ENCODE measurements at places on chromosomes 12 and 14. TPM values are rescaled to one million over a fixed set of nuclear protein-coding genes. Genes with fewer than 3 reads are reported as not detected.

The RNASE7 gene
- polyA plus RNA-seq: 0.55 TPM

The GPR68 gene
- polyA plus RNA-seq: 3.1 TPM

The FAIM2 gene
- 3.5 TPM for polyA plus RNA-seq

The KRT74 gene
- not detected for polyA plus RNA-seq

The SPTB gene
- polyA plus RNA-seq: 15.4 TPM

The CCDC175 gene
- 1.3 TPM for polyA plus RNA-seq

The TRPV4 gene
- 16.5 TPM for polyA plus RNA-seq

The TBX5 gene
- not detected for polyA plus RNA-seq

DNA sequence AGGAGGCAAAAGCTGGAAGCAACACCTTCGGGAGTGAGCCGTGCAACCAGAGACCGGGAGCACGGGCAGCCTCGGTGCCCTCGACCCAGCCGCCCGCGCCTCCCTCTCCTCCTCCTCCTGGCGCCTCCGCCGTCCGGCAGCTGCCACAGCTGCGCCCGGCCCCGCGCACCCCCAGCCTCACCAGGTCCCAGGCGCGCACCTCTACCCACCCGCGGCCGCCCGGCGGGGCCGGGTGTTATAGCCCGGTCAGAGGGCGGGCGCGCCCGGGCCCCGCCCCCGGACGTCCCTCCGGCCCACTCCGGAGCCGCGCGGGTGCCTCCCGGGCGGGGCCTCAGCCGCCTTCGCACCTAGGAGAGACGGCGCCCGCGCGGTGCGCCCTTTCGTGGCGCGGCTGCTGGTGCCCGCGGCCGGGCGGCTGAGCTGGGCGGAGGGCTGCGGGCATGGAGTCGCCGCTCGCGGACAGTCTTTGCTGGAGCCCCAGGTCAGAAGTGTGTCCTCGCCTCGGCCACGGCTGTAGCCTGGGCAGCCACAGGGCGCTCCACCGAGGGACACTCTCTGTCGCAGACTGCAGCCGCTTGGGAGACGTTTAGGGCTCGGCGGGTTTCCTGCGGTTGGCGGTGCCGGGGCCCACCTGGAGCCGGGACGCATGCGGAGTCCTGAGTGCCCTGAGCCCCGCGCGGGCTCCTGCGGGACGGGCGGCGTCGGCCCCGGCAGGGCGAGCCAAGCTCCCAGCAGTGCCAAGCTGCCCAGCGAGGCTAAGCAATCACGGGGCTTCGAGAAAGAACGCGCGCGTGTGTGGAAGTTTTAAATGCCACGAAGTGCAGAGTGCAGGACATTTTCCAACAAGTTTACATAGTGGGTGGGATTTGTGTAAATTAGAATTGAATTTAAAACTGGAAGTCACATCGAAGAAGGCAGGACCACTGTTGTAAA is at the start of gene CPM:
TSS of gene CPM (minus strand) at position 211 of the 933 bp plus-strand sequence. CDS start 334 bp downstream, outside the sequence.
- DNase-seq: peak; percentile 59

DNA sequence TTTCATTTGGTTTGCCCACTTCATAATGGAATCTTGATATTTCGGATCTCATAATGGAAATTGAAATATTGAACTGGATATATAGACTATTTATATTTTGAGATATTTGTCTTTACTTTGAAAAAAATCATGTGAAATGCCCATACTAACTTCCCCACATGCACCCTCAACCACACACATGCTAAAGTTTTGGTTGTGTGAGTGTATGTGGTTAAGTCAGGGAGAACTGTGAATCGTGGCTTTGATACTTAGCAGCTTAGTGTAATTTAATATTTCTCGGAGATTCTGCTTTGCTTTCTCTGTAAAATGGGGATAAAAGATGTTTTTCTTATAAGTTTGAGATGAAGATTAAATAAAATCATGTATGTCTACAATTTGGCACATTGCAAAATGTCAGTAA is 162.1 kb downstream of the OTOGL start:
- no peak for DNase-seq

- DNase-seq: no peak
Measured at GRCh38 chr12:123113026-123113425, 37.9 kb downstream of the PITPNM2 start.

DNA sequence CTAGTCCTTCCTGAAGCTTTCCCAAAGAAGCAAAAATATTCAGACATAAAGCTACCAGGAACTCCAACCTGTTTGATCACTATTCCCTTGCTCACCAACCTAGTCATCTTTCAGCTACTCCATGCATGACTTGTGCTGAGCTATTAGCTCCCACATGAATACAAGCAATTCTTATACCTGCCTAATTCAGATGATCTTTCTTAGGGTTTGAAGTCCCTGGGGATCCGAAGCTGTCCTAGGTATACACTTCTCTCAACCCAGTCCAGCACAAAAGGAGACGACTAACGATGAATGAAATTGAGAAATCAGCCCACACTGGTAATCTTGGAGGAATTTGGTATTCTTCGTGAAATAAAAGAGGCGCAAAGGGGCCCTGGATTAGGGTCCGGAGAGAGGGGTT is 631 bp upstream of the PTGR2 start:
- no peak for DNase-seq

DNA sequence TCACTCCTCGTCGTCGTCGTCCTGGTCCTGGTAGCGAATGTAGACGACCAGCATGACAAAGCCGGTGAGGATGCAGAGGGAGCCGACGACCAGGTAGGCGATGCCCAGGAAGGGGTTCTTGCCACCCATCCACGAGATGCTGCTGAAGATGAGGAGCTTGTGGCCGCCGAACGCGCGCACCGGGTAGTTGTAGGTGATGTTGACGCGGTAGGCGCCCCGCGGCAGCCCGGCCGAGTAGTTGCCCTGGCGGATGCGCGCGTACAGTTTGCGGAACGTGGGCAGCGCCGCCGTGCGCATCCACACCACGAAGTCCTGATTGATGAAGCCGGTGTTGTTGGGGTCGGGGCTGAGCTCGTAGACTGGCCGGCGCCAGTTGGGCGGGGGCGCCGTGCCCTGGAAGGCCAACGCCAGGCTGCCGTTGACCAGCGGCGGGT is 1.0 kb downstream of the TMEM30B start:
- no peak for DNase-seq

DNA sequence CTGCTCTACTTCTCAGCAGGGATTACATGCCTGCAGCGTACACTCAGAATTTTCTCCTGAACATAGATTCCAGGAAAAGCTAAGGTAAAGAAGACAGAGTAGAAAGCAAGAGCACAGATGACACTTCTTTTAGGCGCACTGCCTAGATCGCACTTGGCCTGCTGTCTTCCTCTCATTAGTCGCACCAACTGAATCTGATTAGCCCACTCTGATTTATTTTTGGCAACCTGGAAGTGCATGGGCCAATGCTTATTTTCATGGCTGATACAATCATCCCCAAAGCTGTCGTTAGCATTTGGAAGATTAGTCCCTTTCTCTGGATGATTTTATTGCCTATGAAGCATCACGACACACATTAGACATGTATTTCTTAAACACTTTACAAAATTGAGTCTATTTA is 152.5 kb downstream of the PTPRO start:
- DNase-seq: no peak

DNA sequence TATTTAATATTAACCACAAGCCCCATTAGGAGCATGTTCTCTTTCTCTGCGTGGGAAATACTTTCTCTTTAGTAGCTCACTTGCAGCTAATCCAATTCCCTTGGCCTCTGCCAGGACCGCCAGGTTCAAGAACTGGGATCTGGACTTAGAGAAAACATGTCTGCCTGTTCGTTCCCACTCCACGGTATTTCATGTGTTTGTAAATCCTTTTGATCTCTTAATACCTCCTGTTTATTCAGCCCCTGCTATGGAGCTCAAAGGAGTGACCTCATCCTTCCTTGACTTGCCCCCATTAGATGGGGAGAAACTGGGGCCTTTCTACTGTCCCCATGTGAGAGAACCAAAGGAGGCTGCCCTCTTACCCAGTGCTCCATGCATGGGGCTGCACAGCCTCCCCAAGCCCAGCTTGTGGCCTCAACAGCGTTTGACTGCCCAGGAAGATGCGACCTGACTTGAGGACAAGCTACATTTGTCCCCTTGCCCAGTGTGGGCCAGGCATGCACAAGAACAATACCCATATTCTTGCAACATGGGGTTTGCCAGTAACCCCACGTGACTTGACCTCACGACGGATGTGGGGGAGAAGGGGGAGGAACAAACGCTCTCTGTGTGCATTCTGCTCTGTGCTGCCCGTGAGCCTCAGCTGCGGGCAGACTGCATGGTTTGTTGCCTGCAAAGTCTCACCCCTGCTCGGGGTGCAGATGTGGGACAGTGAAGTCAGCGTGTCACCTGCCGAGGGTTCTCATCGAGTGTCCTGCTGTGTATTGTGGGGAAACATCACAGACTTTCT is 30.3 kb downstream of the CD9 start:
- DNase-seq: no peak

DNA sequence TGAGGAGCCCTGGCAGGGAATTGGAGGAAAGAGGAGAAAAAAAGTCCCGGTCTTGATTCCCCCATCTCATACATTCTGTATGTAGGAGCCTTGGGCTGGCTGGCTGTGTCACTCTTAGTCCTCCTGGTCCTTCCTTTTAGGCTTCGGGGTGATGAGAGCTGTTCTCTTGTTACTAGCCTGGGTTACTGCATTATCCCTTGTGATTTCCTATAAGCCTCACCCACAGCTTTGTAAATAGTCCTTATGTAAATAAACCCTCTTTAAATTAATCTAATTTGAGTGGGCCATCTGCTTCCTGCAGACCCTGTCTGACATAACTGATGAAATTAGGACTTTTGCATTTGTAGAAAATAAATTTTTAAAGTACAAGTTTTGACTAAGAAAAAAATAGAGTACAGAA is 19.2 kb downstream of the DNM1L start:
- DNase-seq: no peak

DNA sequence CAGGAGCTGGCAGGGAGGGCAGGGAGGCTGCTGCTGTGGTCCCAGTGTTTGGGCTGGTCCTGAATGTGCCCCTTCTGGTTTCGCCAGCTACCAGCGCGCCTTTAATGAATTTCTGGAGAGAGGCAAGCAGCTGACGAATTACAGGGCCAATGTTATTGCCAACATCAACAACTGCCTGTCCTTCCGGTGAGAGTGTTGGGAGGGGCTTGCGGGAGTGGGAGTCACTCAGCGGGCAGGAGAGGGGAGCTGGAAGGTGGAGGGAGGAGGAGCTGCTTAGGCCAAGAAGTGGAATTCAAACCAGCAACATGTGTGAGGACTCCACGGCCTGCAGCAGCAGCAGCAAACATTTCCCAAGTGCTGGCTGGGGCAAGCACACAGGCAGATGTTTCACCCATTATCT is 7.7 kb downstream of the TNFAIP2 start:
- DNase-seq: peak; percentile 61

DNA sequence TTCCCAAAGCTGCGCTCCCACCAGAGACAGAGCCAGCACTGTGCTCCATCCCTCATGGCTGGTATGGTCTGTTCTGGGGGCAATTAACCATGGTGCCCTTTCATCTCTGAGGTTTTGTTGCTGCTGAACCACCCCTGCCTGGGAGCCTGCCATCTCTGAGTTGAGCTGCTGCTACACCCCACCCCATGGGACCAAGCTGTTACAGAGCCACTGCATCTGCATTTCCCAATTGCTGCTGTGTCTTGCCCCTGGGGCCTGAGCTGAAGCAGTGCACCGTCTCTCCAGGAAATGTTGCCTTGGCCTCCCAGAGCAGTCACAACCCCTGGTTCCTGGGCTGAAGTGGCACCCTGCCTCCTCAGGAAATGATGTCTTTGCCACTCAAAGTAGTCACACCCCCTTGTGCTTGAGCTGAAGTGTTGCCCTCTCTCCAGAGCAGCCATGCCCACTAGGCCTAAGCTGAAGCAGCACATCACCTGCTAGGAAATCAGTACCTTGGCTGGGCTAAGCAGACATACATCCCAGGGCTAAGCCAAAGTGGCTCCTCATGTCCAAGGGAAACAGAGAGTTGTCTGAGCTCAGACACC is 140.3 kb downstream of the RERGL start:
- DNase-seq: no peak

DNA sequence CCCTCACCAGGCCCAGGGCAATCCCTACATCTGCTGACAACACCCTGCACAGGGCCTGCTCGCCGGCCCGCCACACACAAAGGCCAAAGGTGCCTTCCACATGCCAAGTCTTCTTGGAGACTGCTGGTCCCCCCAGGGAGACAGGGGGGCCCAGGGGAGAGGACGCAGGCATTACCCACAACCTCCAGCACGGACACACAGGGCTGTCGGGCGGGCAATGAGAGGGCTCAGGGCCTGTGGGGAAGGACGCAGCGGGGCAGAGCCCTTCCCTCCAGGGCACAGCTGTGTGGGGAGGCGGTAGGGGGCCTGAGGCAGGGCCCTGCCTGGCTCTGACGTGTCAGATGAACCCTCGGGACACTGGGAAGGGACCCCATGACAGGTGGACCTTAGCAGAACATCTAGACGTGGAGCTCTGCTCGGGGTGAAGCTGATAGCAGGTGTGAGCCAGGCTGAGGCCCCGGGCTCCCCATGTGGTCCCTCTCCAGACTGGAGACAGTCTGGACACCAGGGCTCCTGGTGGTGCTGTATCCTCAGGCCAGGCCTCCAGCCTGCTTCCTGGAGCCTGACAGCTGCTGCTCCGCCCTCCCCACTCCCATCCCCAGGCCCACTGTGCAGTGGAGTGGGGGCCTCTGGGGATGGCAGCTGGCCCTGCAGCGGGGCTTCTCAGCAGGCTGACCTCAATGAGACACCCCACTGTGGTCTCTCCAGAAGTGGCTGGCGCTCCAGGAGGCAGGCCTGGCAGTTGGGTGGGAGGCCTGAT is 31.6 kb upstream of the NUDT14 start:
- no peak for DNase-seq

DNA sequence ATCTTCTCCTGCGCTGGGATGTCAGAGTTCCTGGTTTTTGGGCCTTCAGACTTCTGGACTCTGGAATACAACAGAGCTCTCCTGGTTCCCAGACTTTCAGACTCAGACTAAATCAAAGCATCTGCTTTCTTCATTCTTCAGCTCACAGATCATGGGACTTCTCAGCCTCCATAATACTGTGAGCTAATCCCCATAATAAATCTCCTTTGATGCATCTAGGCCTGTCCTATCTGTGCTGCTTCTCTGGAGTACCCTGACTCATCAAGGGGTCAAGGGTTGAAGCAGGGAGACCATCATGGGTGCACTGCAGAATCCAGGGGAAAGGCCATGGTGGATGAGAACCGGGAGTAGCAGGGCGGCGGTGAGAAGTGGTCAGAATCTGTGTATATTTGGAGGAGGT is 1094.1 kb upstream of the TMEM132C start:
- DNase-seq: no peak

- no peak for DNase-seq
Measured at GRCh38 chr14:67875175-67876006, 55.8 kb downstream of the RAD51B start.

GRCh38 chr12:94202245-94203180 is 54.1 kb downstream of the PLXNC1 start:
- no peak for DNase-seq

- no peak for DNase-seq
Measured at GRCh38 chr12:100801320-100801719, 6.7 kb downstream of the ANO4 start.

Measured in left kidney (tissue), 8 donors.